Stimulated activated CD8-positive, alpha-beta memory T cell treated with anti-CD3 and anti-CD28 coated beads, Interleukin-2, amount 100 ng/mL, for 1 hour (primary cell): ENCODE measurements at places on chromosomes 6 and 20.

GRCh38 chr20:9293145-9293544 is 221.2 kb upstream of the LAMP5 start:
- DNase-seq: no peak

DNA sequence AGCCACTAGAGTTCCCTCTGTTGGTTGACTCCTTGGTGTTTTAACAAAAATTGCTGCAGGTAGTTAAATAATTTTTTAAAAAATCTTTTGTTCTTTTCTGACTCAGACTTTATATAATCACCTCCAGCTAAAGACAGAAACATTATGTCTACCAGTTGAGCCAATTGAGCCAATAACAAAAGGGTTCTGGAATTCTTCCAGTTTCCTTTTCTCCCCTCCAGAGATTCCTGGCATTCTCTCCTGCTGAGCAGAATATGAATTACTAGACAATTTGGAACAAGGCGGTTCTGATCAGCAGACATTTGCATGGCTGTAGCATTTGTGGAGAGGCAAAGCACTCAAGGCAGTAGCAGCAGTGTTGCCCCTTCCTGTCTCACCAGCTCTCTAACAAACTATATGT is 144.0 kb upstream of the SLC35B3 start:
- no peak for DNase-seq

- no peak for DNase-seq
Measured at GRCh38 chr6:27065183-27065582, 182.3 kb upstream of the PRSS16 start.

GRCh38 chr6:12621754-12622153 is 94.8 kb upstream of the PHACTR1 start:
- no peak for DNase-seq

DNA sequence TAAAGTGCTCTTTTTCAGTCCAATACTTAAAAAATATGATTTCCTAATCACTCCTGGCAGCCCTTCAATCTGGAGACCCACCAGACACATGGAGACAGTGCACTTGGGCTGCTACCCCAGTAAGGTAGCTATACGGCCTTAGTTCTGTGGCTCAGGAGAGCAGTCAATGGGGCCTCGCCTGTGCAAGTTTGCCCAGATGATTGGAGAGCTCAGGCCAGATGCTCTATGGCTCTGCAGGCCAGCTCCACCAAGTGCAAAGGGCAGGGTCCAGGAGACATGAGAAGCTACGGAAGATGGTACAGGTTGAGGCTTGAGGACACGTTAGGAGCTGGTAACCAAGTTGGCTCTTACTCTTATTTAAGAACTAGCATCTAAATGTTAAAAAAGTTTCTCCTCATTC is 30.7 kb downstream of the STK38 start:
- DNase-seq: no peak

DNA sequence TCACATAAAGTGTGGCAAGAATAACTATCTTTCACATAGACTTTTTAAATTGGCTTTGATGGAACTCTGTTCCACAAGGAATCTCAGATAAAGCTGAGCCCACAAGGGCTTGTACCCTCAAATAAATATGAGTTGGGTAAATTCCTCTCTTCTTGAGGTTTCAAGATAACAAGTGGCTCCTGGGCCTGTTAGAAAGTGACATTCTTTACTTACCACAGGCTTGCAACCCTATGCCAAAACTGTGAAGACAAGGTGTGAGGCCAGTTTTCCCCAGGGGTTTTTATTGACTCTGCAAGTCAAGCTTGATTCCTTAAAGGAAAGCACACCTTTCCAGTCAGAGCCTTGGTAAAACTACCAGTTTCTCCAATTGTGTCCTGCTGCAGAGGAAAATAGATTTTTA is 664.8 kb upstream of the GJE1 start:
- DNase-seq: no peak

DNA sequence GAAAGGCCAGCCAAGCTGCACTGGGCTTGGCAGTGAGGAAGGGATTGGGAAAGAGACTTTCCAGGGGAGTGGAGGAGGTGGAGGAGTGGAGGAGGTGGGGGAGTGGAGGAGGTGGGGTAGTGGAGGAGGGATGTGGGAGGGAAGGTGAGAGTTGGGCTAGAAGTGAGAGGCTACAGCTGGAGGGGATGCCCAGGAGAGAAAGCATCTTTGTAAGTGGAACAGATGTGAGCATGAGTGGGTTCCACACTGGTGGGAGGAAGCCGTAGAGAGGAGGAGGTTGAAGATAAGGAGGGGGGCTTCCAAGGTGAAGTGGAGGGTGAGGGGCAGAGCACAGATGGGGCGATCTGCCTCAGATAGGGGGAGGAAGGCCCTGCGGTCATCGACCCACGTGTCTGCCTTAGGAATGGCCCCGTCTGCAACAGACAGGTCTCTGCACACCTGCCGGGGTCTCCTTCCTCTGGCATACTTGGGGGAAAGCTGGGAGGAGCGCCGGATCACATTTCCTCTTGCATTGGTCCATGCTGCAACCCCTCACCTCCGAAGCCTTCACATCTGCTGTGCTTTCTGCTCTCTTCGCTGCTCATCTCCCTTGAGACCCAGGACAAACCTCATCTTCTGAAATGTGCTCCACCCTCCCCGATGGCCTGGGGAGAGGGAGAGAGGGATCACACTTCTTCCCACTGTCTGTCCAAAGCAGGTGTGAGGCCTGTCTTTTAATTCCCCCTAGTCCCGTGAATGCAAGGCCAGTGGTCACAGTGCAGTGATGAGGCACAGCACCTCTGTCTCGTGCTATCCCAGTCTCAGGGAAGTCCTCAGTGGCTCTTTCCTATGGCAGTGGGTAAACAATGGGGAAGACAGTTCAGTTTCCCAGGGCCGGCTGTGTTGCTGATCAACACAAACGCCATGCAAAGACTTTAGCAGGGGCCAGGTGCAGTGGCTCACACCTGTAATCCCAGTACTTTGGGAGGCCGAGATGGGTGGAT is 48.6 kb upstream of the SNX9 start:
- DNase-seq: no peak

DNA sequence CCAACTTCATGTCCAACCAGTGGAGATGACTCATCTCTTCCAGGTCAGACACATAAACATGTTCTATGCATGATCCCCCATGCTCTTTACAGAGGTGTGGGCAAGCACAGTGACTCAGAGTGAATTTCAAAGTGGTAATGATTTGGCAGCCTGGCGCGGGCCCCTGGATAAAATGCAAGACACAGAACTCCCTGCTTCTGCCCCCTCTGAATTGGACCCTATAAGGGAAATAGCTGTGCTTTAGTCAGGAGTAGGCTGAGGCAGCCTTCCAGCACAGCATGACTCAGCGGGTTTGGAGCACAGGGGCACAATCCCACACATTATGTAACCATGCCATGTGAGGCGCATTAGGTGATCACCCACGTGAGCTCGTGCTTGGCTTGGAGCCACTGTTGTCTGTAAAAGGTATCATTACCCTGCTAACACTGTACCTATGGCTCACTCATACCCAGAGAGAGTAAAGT is 127.4 kb downstream of the C6orf118 start:
- no peak for DNase-seq

DNA sequence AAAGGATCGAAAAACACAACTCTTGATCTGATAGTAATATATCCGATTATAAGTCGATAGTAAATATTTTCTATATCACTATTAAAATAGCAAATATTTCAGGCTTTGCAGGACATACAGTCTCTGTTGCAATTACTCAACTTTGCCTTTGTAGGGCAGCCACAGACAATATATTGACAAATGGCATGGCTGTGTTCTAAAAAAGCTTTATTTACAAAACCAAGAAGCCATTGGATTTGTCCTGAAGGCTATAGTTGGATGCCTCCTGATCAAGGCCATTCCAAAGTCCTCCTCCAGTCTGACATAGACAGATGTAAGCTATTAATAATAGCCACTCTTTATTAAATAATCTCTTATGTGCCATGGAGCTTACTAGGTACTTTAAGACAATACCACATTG is 5.9 kb downstream of the OCSTAMP start:
- DNase-seq: no peak

DNA sequence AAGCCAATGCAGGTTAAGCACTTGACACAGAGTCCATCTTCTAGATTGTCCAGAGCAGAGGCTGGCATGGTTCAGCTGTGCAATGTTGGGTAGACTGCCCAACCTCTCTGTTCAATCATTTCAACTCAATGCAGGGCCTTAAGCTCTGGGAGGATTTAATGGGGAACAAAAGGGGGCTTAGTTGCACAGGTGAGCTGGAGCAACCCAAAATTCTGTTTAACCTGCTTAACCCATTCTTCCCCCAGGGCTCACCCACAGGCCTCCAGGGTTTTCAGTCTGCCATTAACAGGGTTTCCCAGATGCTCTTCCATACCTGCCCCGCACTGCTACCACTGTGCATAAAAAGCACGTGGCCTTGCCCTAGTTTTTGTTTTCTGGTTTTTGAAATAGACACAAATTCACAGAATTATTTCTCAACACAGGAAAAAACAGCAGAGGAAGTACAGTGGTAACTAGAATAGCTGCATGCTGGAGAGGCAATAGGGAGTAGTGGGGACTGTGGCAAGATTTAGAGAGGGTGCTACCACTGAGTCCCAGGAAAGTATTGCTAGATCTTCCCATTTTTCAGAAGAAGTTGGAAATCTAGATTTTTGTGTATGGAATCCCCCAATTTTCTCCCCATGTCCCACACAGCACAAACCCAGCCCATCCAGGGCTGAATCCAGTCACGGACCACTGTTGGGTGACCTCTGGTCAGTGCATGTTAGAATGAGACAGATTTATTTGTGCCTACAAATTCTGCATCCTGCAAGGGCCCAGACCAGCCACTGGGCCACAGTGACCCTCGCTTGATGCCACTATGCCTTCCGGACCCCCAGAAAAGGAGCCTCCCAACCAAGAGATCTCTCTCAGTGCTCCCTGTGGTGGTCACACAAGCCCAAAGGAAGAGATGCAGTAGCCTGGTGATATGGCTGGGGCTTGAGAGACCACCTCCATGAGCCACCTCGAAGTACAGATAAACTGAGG is 4.6 kb downstream of the PTGIS start:
- DNase-seq: no peak

- DNase-seq: no peak
Measured at GRCh38 chr6:166470863-166471410, 88.2 kb upstream of the MPC1 start.

GRCh38 chr20:51104960-51105920 is 82.3 kb upstream of the KCNG1 start:
- no peak for DNase-seq

DNA sequence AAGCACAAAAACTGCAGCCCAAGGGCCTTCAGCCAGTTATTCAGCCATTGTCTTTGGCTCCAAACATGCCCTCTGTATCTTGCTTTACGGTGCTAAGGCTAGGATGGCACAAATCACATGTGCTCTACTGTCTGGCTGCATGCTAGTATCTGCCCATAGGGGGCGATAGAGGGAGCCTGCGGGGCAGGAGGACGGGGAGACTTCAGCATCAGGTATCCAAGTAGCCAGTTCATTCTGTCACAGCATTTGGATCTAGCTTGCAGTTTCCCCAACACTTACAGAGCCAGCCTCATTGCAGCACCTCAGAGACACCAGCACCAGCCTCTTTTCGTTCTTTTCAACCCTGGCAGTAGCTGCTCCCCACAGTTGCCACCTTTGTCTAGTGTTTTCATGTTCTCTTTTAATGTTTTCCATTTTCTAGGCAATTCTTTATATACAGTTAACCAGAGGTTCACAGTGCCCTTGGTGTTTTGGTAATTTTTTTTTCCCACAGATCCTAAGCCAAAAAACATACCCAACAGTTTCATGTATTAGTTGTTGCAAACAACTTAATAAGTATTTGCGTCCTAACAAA is 705.9 kb downstream of the PTPRT start:
- DNase-seq: no peak

DNA sequence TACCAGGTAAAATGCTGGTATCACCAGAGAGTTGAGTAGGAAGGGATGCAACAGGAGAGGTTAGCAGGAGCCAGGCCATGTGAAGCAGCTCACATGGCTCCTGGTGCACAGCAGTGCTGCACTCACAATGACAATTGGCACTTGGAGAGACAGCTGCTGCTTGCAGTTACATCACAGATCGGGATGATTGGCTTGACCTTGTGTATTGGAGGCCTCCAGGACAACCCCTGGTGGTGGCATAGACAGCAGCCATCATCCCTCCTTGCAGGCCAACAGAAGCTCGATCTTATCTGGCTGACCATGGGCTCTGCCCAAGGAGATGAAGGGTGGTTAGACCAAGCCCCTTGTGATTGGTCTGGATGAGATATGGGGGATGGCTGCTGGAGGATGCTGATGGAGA is 73.0 kb downstream of the EYA2 start:
- no peak for DNase-seq

DNA sequence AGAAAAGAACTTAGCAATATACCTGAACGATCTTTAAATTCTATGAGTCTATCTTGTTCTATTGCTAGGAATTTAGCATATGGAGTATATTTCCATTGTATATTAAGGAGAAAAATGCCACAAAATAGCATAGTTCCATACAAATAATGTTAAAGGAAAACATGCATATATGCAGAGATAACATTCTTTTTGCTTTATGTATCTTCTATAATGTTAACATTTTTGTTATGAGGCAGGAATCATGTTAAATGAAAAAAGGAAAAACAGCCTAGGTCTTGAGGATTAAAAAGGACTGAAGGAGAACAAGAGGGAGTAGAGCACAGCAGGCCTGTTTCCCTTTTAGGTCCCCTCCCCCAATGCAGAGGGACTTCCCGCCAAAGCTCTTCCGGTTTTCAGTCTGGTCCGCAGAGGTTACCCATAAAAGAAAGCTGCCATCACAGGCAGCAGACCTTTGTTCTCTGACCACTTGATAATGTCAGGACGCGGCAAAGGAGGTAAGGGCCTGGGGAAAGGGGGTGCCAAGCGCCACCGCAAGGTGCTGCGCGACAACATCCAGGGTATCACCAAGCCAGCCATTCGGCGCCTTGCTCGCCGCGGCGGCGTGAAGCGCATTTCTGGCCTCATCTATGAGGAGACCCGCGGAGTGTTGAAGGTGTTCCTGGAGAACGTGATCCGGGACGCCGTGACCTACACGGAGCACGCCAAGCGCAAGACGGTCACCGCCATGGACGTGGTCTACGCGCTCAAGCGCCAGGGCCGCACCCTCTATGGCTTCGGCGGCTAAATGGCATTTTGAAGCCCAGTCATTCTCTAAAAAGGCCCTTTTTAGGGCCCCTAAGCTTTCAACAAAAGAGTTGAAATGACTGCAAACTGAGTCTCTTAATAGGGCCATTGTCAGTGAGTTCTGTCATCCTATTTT is 108.4 kb upstream of the PRSS16 start:
- no peak for DNase-seq

GRCh38 chr20:24720957-24721356 is 228.1 kb upstream of the CST7 start:
- no peak for DNase-seq

- no peak for DNase-seq
Measured at GRCh38 chr20:21033817-21034216, 72.3 kb downstream of the LINC00237 start.

GRCh38 chr6:124887872-124888580 is 74.2 kb upstream of the RNF217 start:
- DNase-seq: no peak

DNA sequence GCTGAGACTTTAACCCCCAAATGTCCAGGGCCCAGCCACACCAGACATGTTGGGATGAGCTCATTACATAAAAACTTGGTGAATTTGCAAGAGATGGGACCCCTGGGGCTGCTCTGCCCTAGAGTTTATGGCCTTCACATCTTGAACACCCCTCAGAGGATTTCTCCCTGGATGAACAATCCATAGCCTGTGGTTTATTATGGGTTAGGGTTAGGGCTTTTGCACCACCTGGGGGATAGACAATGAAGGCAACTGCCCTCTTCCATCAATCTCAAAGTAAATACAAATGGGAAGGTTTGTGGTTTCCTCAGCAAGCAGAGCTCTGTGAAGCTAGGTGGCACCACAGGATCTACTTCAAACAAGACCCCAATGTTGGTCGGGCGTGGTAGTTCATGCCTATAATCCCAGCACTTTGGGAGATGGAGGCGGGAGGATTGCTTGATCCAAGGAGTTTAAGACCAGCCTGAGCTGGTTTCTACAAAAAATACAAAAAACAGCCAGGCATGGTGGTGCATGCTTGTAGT is 17.4 kb downstream of the SPINT3 start:
- no peak for DNase-seq
